ENCODE measurements at places on chromosomes 16 and 17. TPM values are rescaled to one million over a fixed set of nuclear protein-coding genes. Genes with fewer than 3 reads are reported as not detected.

Gene TEDC2
- total RNA-seq: 3.8 TPM

Gene STX1B
- total RNA-seq: 0.26 TPM

Gene KRT17
- 0.25 TPM for total RNA-seq

Gene COQ7
- total RNA-seq: 28.8 TPM

Gene TRAF4
- 24.0 TPM for total RNA-seq

Gene TPSG1
- not detected for total RNA-seq

Gene ABCC1
- total RNA-seq: 35.7 TPM

Gene TMEM114
- total RNA-seq: not detected

Gene PRR29
- 0.51 TPM for total RNA-seq
